ENCODE measurements at places on chromosomes 11 and 22. TPM values are rescaled to one million over a fixed set of nuclear protein-coding genes. Genes with fewer than 3 reads are reported as not detected.

GRCh38 chr11:104649002-104649401 is 249.3 kb downstream of the CASP12 start:
- DNase-seq: no peak

DNA sequence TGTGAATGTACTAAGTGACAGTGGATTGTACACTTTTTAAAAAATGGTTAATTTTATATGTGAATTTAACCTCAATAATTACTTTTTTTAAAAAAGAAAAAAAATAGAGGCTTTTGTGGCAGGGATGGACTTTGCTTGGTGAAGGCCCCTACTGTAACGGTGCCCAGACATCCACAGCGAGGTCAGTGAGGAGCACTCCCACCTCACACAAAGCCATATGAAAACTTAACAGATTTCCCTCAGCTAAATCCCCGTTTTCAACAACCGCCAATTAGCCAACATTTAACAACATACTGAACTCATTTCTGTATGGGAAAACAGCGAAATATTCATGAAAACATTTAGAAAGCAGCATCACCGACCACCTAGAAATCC is 642 bp upstream of the C11orf58 start:
- DNase-seq: no peak

DNA sequence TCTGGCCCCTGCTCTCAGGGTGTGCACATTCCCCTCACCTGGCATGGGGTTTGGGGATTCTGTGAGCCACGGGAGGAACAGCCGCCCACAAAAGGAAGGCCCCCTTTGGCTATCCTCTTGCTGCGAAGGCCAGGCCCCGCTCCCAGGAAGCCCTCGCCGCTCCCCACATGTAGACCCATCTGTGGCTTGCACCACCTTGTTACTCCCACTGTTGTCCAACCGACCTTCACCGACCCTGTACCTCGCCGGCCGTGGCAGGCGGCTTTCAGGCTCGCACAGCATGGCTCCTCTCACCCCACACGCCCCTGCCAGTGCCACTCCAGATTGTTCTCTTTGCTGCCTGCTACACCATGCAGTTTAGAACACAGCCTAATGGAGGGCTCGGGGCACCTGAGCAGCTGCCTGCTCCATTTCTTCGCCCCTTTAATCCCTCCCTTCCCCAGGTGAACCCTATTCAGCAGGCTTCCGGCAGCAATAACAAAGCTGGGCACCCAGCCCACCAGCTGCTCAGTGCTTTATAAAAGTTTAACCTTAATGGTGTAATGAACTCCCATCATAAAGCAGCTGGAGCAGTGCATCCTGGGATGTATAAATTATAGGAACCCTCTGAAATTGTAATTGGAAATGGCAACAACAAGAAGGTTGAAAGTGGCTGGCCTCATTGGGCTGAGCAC is 10.7 kb downstream of the DAGLA start:
- no peak for DNase-seq

DNA sequence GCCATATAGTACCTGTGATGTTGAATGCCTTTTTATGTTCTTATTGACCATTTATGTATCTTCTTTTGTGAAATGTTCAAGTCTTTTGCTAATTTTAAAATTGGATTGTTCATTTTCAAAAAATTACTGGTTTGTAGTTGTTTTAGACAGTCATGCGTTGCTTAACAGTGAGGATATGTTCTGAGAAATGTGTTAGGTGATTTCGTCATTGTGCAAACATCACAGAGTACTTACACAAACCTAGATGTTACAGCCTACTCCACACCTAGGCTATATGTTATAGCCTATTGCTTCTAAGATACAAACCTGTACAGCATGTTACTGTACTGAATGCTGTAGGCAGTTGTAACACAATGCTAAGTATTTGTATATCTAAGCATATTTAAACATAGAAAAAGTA is 32.5 kb downstream of the PDE3B start:
- DNase-seq: no peak

GRCh38 chr11:97968071-97968470 is 1052.7 kb upstream of the CNTN5 start:
- DNase-seq: no peak

DNA sequence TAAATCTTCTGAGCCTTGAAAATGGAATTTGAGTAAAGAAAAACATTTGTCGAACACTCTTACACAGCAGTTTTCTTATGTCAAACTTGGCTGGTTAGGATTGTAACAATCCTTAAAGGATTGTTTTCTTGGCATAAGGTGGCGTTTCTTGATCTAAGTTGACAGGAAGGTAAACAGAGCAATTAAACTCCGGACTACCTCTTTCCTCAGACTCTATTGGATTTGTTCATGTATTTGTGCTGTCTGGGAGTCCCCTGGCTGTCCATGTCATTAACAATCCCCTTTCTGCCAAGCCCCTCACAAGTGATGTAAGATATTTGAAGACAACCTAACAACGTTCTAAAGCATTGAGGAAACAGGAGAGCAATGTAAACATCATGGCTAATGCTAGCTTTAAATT is 222.5 kb upstream of the SNX19 start:
- no peak for DNase-seq

- no peak for DNase-seq
Measured at GRCh38 chr11:102530558-102530957, at the start of gene MMP7. TSS of gene MMP7 (minus strand) at chr11:102530747. CDS start at chr11:102530700, 47 bp downstream.

- DNase-seq: no peak
Measured at GRCh38 chr11:32062540-32062939, 28.3 kb upstream of the RCN1 start.

GRCh38 chr11:67372993-67373647 is at the start of gene CLCF1:
TSS of gene CLCF1 (minus strand) at chr11:67373598. CDS start at chr11:67373539, 59 bp downstream.
- no peak for DNase-seq

- peak; percentile 62 for DNase-seq
Measured at GRCh38 chr22:37425800-37426705, 1.2 kb downstream of the ELFN2 start.

DNA sequence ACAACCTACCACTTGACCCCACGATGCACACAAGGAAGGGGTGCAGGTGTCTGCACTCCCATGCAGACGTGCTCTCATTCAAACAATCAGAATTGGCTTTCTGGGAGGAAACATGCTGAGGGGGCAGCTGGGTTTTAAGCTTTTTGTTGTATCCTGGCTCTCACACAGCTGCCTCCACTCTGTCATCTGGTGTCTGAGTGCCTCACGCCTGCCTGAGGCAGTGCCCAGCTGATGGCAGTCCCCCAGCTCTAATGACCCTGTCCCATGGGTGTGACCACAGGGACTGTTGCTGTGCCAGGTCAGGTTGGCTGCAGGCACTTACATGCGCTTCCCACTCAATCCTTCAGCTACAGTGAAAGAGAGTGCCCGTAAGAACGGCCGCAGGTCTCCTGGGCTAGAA is 53.7 kb downstream of the ARFGAP3 start:
- DNase-seq: no peak

DNA sequence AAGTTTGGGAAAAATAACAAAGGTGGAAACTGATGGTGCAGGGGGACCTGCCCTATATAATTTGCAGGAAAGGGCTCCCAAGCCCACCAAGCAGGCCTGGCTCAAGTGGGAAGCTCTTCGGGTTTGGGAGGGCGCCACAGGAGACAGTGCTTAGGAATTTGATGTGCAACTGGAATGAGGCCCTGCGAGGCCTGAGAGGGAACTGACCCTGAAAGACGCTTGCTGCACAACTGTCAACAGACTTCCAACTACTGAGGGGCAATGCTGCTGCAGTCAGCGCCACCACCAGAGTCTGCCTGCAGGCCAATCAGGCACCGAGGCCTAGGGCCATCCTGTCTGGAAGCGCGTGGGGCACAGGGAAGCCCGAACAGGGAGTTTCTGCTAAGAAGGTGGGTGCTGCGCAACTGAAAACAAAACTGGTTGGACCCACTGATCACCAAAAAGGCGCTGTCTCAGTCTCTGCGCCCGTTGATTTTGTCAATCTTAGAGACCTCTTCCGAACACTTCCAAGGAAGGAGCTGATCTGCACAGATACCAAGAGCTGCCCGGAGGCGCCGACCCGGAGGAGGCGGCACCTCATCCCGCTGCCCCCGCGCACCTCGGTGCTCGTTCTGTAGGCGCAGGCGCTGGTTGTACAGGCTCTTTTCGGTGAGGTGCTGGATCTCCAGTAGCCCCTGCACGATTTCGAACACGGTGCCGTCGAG is 667 bp downstream of the DGCR6L start:
- DNase-seq: no peak

GRCh38 chr11:130940706-130941105 is 24.4 kb upstream of the SNX19 start:
- DNase-seq: no peak

GRCh38 chr22:35883031-35883620 is 145.5 kb downstream of the RBFOX2 start:
- DNase-seq: peak; percentile 50

DNA sequence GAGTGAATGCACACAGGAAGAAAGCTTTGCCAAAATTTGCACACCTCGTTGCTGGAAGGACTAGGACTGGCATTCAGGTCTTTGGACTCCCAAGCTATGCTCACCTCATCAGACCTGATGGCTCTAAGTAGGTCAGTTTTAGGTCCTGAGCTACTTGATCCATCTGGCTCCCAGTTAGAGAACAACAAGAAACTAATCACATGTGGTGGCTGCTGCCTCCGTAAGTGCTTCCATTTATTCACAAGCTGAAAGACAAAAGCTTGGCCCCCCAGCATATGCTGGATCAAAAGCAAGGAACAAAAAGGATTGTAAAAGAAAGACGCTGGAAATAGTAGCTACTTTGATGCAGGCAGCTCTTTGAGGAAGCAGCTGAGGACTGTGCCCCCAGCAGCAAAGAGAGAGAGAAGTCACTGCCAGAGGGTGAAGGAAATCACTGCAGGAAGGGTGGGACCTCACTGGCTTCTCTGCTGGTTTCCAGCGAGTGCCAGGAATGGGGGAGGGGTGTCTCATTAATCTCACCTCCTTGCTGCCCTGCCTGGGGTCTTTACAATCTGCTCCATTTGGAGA is 268.9 kb downstream of the KIRREL3 start:
- DNase-seq: no peak

GRCh38 chr22:46338636-46339035 is 3.1 kb downstream of the TRMU start:
- no peak for DNase-seq

GRCh38 chr22:31532060-31532459 is 35.7 kb downstream of the SFI1 start:
- DNase-seq: no peak

DNA sequence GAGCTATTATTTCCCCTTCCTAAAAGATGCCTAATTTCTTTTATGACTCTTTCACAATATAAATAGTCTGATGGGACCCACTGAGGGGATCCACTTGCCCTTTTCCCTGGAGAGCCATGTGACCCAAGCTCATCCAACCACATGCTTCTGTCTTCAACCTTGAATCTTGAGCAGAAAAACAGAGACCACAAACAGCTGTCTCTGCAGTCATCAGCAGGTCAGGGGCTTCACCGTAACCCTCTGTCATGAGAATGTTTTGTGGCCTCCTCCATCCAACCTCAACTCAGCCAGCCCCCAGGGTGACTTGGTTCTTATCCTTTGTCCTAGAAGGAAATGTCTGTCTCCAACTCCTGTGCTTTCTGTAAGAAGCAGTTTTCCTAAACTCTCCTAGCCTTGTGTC is 129.6 kb upstream of the POU2AF2 start:
- no peak for DNase-seq

GRCh38 chr11:66912361-66912760 is 45.8 kb downstream of the PC start:
- no peak for DNase-seq

GRCh38 chr22:39135092-39135896 is 17.2 kb downstream of the CBX7 start:
- peak; percentile 29 for DNase-seq

- DNase-seq: no peak
Measured at GRCh38 chr22:41057076-41057475, 35.3 kb upstream of the EP300 start.

GRCh38 chr22:46052801-46053562 is 76.0 kb upstream of the WNT7B start:
- peak; percentile 44 for DNase-seq

- no peak for DNase-seq
Measured at GRCh38 chr22:19729507-19729906, 6.2 kb downstream of the GP1BB start.

DNA sequence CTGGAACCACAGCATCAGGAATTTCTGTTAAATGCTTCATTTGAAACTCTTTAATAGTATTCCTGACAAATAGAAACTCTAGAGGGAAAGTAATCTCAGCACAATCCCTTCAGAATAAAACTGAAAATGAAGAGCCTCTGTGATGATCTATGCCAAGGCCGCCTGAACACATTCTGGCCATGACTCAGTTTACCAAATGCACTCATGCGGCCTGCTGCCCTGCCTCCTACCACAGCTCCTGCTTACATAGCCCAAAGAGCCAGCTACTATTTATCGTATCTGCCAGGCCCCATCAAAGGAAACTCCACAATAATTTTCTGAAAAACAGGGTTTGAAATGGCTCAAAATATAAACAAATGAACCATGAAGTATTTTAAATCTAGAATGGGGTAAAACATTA is 27.0 kb downstream of the ARL14EP start:
- DNase-seq: no peak

- no peak for DNase-seq
Measured at GRCh38 chr22:48218889-48219420, 1456.5 kb downstream of the TBC1D22A start.

DNA sequence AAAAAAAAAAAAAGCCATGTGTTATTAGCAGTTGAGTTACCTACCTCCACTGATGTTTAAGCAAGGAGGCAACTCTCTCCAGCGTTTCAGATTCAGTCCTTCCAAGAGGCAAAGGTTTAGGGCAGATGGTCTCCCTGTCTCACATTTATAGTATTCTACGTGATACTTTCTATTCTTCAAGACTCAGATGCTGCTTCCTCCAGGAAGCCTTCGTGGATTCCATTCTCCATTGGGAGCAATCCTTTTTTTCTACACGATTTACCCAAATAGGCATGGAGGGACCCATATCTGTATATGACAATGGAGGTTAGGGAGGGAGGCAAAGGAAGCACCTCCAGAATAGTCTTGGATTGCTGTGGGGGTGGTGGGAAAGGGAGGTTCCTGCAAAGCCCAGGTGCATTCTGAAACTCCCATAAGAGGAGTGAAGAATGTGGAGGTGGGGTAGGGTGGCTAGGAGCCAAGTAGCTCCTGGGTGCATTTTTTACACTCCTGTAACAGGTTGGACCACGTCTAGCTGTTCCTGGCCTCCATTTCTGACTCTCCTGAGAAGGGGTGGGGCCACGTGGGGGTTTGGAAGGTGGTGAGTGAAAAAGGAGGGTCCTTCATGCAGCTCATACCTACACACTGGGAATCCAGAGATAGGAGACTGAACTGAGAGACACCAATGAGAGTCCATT is 16.2 kb downstream of the YPEL4 start:
- no peak for DNase-seq

- no peak for DNase-seq
Measured at GRCh38 chr11:68432874-68433273, 27.7 kb upstream of the PPP6R3 start.

The DGAT2 gene
- 15.9 TPM for total RNA-seq

The NAP1L4 gene
- 149 TPM for total RNA-seq

The TYR gene
- not detected for total RNA-seq

The MISFA gene
- 8.2 TPM for total RNA-seq

The MYBPC3 gene
- total RNA-seq: not detected

The XKR3 gene
- total RNA-seq: 0.14 TPM

The SLC5A1 gene
- not detected for total RNA-seq

The LARGE1 gene
- total RNA-seq: 4.9 TPM

Measured in A172 (cell line).